T47D (cell line): ENCODE measurements at places on chromosomes 6 and 20.

DNA sequence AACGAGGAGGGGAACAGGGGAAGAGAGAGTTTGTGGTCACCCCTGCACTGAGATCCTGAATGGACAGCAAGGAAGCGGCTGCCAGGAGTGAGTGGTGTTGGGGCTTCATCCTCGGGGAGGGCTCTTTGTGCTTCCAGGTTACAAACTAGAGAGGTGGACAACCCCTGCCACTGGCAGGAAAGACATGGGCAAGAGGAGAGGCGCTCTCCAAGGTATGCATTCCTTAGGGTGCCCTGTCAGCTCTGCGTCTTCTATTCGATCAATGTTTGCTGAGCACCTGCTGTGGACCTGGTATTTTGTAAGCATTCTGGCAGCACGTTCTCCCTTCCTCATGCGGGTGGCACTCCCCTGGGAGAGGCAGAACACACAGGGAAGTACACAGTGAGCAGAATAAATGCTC is 93.6 kb downstream of the CDH4 start:
- DNase-seq, result peak; percentile 28

DNA sequence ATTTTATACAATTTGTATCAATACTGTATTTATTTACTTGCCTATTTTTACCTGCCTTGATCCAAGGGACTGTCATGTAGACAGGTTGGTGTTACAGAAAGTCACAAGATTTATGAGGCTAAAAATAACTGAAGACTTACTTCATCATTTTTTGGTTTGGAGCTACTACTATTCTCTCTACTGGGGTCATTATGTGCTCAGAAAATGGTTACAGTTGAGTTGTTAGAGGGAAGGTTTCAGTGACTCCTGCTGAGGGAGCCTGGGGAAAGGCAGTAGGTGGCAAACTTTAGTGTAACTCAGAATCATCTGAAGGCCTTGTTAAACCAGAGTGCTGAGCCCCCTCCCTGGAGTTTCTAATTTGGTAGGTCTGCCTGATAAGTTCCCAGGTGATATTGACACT is 118.8 kb downstream of the TINAG start:
- DNase-seq, result no peak

DNA sequence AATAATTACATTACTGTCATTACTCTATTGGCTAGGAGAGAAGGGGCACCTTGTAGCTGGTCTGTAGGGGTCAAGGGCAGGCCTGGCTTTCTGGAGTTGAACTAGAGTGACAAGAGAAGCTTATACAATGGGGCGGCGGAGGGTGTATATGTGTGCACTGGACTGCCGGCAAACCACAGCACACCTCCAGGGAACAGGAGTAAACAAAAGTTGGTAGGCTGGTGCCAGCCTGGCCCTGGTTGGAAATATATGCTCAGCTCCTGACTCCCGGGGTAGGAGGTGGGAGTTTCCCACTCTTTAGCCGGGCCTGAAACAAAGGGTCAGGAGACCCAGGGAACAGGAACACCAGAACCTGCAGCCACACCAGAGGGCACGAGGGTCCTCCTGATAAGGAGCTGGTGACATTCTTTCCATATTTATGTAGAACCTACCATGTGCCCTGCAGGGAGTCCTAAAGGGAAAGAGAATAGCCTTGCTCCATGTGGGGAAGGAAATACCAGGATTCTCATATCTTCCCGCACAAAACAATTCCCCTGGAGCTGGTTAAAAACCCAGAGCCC is 5.1 kb downstream of the C6orf132 start:
- peak; percentile 64 for DNase-seq

- no peak for DNase-seq
These were observed 186.5 kb downstream of the SCP2D1 start for GRCh38 chr20:19000078-19000477.

GRCh38 chr6:99334526-99335127 is 14.8 kb downstream of the FAXC start:
- DNase-seq, result peak; percentile 35

- DNase-seq, result no peak
These were observed 24.6 kb upstream of the SERPINB1 start for GRCh38 chr6:2866171-2866846.

DNA sequence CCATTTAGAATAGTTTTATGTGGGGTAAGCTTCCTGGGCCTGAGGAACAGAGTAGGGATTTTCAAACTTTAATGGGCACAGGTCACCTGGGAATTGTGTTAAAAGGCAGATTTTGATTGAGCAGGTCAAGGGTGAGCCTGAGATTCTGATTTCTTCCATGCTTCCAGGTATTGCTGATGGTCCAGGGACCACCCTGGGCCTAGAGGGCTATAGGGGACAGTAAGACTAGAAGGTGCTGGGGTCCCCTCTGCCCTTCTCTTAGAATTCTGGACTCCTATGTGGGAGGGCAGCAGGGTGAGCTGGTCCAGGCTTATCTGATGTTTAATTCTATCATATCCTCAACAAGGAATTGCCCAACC is 2.6 kb downstream of the DDR1 start:
- no peak for DNase-seq

GRCh38 chr20:25707695-25708094 is 11.0 kb upstream of the ZNF337 start:
- no peak for DNase-seq

GRCh38 chr6:119643876-119644275 is 294.3 kb upstream of the MAN1A1 start:
- no peak for DNase-seq

DNA sequence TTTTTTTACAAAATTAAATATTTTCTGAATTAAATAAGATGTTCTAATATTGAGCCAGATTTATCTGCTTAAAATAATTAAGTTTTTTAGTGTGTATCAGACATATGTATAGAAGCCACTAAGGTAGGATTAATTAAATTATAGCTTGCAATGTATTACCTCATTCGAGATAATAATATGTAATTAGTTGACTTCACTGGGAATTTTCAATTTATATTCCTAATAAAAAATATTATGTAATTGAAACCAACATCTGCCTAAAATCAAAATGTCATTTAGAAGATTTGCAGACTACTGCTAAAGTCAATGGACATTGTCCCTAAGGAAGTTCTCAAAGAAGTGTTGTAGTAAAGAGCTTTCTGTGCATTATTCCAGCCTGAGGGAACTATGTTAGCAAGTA is 254.7 kb downstream of the EYS start:
- DNase-seq, result no peak

DNA sequence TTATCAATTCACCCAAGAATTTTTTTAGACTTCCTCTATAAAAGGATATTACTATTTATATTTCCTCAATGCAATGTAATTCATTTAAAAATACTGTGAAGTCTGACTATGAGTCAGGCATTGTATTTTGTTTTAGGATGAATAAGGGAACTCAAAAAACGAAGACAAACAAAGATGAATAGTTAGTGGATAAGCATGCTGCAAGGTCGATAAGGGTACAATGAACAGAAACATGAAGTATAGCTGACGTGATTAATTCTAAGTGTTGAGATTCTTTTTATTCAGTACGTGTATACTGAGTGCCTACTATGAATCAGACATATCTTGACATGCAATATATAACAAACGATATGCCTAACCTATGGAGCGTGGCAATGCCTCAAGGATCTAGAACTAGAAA is 105.4 kb downstream of the PDE10A start:
- no peak for DNase-seq

DNA sequence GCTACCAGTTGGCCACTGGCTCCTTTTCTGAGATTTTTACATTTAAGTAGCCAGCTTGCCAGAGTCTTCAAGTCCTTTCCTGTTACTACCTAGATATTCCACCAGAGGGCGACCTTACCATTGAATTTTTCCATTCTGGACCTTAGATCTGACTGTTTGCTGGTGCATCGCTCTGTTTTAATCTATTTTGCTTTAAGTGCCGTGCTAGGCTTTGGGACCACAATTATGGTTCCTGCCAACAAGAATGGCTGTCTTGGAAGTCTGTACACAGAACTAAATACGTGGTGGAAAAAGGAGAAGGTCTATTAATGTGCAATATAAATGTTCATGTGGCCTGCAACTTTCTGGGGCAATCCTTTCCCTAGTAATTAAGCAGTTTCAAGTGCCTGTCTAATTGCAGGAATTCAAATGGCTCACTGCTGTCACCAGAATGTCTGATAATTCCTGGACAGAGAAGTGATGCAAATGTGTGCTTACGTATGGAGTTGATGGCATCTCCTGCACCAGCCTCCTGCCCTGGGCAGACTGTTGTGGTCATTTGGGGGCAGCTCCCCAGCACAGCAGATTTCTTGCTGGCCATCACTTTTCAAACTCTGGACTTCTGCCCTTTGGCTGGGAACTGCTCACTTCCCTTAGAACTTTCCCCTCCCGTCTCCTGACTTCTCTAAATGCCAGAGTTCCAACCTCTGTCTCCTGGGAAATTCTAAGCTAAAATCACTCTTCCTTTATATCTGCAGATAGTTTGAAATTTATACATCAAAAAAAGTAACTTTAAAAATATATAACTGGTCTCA is 5.6 kb upstream of the HLA-DOA start:
- peak; percentile 85 for DNase-seq

DNA sequence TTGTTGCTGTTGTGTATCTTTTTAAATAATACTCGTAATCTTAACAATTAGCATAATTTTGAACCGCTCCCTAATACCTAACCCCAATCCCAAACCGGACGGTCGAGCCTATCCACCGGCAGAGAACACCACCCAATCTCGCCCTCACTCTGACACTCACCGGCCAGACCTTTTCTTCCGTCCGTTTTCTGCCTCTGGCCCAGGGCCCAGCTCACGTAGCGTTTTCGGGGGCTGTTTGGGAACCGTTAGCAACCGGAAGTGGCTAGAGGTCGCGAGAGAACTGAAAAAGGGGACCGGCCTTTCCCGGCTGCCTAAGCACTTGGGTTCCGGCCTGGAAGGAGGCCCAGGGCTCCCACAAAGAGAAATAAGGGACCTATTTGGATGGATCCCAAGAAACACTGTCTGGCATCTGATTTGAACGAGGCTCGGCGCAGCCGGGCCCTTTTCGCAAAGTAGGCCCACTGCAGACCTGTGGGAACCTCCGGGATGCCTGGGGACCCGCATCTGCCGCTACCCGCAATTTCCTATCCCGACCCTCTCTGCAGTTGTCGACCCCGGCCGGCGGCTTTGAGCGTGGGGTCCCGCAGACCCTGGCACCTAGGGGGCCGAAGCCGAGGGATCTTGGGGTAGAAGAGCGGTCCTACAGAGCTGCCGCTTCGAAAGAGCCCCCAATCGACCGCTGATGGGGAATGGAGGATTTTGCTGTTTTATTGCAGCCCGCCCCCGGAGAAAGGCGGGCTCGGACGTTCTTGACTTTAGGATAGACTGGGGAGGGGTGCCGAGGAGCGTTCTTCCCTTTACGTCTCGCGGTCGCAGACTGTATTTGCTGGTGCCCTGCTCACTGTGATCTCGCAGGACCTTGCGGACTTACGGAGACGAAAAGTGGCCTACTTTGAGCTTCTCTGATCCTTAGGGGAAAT is 4.8 kb upstream of the ZKSCAN8 start:
- peak; percentile 93 for DNase-seq

DNA sequence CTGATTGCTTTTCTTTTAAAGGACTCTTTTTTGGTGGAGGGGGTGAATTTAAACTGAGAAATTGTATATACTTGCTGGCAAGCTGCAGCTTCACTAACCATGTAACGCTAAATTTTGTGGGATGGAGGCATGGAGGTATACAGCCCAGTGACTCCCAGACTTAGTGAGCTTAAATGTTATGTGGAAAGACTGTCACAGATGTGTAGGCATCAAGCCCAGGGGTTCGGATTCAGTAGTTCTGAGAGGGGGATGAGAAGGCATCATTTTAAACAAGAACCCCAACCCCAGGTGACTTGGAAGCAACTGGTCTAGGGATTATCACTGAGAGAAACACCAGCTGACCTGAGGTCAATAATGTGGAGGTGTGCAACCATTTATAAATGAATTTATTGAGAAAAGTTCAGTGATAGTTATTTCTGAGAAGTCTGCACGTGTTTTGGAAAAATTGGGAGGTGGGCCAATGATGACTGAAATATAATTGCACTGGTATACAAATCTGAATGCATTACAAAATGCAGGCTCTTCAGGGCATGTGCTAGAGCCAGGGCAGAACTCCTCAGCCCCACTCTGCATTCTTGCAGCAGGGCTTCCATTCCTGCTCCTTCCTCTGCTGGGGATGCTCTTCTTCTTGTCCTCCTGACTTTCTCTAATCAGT is 26.9 kb downstream of the RFPL4B start:
- no peak for DNase-seq

DNA sequence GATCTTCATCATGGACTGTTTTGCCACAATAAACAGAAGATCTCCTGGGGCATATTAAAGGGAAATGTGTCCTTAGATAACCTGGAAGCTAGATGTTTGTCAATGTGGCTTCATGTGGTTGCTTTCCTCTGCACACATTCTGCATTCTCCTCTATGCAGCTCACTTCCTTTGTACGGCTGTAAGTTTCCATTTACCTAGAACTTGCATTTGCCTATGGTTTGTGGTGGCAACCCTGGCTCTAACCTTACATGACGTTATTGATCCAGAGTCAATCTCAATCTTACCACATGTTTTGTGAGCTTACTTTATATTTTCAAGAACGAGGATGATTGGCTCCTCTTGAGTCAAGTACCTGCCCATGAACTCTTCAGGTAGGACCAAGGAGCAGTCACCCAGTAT is 863.1 kb downstream of the MAFB start:
- DNase-seq, result no peak

DNA sequence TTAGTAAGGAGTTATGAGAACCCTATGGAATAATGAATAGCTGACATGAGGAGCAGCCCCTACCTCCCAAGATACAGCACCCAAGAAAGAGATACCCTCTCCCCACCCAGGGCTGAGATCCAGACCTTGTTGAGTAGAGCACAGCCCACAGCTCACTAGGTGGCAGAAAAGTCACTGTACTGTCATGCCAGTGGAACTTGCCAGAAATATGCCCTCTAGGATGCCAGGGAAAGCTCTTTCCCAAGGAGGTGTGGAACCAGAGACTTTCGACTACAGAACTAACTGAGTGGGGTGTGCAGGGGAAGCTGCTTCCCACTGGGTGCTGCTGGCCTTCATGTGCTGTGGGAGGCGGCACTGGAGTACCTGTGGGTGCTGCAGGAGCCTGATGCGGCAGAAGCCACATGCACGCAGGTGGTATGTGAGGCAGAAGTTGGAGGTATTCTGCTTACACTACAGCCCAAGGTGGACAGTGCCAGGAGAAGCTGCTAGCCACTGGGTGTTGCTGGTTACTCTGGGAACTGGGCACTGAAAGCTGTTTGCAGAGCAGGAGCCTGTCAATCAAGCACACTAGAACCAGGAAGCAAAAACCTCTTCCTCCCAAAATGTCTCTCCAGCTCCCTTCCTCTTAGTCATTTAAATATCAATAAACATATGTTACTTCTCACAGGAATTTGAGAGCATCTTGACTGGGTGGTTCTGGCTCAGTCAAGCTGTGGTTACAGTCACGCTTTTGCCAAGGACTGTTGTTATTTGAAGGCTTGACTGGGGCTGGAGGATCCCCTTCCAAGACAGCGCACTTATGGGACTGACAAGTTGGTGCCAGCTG is 17.8 kb downstream of the ARMC12 start:
- peak; percentile 70 for DNase-seq

- DNase-seq, result peak; percentile 40
These were observed at the start of gene LAMA4 for GRCh38 chr6:112253841-112254816. Gene LAMA4, minus strand, starts transcription at chr6:112254567. Its CDS starts 417 bp downstream, at chr6:112254150.
